ENCODE measurements at places on chromosomes 11 and 22.

- no peak for DNase-seq
Observed at GRCh38 chr11:68010090-68011041, at the start of gene ALDH3B1. ALDH3B1 (plus strand) TSS chr11:68010327; CDS start chr11:68015298, 4,971 bp downstream.

- DNase-seq: no peak
Observed at GRCh38 chr11:35146711-35147110, 7.7 kb downstream of the CD44 start.

DNA sequence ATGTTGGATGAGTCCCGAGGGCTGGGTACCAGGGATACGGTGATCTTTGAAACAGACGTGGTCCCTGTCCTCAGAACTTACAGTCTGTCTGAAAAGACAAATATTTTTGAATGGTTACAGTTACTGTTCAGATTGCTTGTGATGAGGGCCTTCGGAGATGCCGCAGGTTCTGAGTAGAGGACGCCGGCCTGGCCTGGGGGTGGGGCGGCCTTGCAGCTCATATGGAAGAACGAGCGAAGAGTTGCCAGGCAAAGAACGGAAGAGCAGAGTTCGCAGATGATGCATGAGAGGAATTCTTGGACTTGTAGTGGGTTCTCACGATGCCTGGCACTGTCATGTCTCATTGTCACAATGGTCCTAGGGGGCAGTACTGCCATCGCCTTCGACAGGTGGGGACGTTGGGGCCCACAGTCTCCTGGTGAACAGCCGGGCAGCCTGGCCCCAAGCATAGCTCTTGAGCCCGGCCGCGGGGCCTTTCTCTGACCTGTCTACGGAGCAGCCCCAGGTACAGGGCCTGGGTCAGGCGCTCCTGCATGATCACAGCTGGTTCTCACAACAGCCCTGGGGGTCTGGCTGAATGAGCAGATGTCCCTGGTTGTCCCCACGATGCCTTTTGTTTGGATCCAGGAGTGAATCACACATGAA, 60.9 kb upstream of the PARVG start:
- no peak for DNase-seq

DNA sequence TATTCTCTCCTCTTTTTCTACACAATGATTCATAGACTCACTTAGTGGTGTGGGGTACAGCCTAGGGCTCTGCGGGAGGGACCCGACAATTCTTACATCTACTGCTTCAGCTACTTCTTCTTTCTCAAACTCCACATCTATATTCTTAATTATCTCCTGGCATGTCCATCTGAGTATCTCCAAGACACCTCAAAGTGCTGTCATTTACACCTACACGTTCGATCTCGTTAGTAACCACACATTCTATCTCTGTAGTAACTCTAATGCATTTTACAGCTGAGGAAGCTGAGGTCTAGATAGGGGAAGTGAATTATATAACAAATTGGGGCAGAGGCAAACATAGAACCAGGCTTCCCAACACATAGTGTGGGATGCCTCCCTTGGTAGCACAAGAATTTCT, 27.7 kb upstream of the RRM1 start:
- DNase-seq: no peak

GRCh38 chr11:80240245-80240644, 799.4 kb upstream of the TENM4 start:
- no peak for DNase-seq

GRCh38 chr11:70402016-70402415, 3.7 kb downstream of the CTTN start:
- DNase-seq: no peak

DNA sequence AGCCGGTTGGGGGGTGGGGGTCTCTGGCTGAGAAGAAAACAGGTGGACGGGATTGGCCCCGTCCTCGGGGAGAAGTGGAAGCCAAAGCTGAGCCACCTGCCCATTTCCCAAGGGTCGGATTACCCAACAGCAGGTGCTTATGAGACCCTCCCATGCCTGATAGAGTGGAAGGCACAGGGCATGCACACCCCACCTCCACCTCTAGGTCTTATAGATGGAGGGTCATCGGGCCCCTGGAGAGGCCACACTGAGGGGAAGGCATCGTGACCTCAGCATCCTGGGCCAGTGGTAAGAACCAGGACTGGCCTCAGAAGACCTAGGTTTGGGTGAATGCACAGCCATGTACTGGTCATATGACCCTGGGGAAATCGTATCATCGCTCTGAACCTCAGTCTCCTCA, 85.9 kb downstream of the BUD13 start:
- DNase-seq: no peak

DNA sequence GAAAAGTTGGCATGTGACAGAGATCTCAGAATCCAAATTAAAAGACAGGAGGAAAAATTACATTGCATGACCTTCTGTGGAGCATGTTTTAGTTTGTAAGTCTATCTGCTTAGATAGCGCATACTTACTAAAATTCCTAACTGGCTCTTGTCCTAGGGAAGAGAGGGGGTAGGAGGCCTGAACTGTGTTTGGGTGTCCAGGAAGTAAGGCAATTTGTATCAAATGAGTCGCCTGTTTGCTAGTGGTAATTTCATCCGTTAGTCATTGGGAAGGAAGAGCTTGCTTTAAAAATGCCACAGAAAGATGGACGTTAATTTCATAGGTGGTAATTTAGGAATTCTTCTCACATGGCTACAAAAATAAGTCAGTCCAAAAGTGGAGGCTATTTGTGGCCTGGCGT, 18.5 kb downstream of the GRK3 start:
- DNase-seq: no peak

DNA sequence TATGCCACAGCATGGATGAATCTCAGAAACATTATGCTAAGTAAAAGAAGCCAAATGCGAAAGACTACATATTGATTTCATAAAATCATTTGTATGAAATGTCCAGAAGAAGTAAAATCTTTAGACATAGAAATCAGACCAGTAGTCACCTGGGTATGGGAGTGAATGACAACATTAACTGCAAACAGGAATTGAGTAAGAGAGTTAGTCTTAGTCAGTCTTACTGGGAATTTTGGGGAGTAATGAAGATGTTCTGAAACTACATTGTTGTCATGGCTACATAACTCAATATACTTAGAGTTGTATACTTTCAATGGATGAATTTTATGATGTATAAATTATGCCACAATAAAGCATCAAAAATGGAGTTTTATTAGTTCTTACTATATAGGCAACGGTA, 107.8 kb upstream of the CHORDC1 start:
- no peak for DNase-seq

GRCh38 chr22:35688913-35689675, 28.6 kb upstream of the APOL5 start:
- no peak for DNase-seq

GRCh38 chr22:35191412-35191811, 65.9 kb upstream of the HMGXB4 start:
- no peak for DNase-seq

DNA sequence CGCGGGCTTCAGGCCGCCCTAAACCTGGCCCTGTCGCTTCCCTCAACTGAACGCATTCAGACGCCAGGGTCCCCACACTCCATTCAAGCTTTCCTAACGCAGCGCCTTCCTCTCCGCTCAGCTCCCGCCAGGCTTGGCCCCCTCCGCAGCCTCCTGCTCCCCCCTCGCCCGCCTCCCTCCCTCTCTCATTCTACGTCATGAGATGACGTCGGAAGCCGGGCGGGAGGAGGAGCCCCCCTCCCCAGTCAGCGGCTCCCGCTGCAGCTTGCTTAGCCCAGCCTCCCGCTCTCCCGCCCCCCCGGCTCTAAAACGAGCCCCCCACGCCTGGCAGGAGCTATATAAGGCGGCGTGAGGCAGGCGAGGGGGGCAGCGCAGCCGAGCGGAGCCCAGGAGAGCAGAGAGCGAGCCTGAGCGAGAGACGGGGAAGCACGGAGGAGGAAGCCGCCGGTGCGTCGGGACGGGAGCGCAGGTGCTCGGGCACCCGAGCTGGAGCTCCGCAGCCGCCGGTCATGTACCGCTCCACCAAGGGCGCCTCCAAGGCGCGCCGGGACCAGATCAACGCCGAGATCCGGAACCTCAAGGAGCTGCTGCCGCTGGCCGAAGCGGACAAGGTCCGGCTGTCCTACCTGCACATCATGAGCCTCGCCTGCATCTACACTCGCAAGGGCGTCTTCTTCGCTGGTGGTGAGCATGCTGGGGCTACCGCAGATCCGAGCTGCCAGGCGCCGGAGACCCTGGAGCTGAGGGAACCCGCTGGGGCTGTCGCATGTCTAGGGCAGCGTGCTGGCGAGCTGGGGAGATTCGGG, at the start of gene NPAS4:
NPAS4 (plus strand) TSS at position 365 of the 806 bp plus-strand sequence; CDS start at position 510, 145 bp downstream.
- no peak for DNase-seq

DNA sequence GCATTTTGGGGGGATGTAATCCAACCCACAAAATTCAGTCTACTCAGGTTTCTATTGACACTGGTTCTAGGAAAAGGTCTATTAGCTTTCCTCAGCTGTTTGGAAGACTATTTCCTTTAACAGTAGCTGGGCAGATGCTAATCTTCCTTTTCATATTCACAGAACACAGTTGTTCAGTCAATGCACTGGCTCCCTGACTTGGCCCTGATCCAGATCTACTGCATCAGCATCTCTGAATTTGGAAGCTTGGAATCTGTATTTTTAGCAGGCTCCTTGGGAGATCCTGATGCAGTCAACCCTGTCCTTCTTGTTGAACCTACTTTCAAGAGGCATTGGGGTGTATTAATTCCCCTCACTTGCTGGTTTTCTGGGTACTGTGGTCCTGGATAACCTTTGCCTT, 6.3 kb downstream of the HTATIP2 start:
- no peak for DNase-seq

Data from NCI-H446 (cell line).